ENCODE measurements at places on chromosomes 11 and 22.

- no peak for DNase-seq
Measured at GRCh38 chr11:65718964-65719492, 1.6 kb downstream of the RNASEH2C start.

GRCh38 chr11:57368106-57368844, 12.7 kb downstream of the PRG3 start:
- no peak for DNase-seq

DNA sequence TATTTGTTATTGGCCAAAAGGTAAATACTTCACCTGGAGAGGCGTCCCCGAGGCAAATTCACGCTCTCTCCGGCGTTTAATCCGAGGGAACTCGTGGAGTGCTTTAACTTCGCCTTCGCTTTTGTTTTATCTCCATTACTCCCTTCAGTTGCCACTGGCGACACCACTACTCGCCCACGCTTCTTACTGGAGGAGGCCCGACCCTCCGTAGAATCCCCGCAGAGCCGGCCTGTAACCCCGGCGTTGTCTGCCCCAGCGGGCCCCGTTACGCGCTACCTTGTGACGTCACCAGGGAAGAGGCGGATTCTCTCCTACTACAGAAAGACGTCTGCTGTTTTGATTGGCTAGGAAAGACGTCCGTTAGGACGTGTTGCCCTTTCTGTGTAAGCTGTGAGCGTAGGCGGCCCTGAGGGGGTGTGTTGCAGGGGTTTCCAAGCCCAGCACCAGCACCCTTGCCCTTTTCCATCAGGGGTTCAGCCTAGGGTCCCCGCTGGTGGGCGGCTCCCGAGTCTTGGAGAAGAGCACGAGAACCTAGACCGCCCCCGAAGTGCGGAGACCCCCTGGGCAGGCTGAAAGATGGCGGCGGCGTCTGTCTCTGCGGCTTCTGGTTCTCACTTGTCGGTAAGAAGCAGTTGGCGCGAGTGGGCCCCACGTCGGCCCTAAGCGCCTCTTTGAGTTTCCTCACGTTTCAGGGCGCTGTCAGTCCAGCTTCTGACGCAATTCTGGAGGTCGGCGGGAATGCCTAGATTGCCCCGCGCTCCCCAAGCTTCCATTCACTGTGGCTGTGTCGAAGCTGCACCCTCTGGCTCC, at the start of gene CEP57:
CEP57 (plus strand) TSS at position 376 of the 810 bp plus-strand sequence; CDS start at position 577, 201 bp downstream.
- DNase-seq: peak; percentile 97

DNA sequence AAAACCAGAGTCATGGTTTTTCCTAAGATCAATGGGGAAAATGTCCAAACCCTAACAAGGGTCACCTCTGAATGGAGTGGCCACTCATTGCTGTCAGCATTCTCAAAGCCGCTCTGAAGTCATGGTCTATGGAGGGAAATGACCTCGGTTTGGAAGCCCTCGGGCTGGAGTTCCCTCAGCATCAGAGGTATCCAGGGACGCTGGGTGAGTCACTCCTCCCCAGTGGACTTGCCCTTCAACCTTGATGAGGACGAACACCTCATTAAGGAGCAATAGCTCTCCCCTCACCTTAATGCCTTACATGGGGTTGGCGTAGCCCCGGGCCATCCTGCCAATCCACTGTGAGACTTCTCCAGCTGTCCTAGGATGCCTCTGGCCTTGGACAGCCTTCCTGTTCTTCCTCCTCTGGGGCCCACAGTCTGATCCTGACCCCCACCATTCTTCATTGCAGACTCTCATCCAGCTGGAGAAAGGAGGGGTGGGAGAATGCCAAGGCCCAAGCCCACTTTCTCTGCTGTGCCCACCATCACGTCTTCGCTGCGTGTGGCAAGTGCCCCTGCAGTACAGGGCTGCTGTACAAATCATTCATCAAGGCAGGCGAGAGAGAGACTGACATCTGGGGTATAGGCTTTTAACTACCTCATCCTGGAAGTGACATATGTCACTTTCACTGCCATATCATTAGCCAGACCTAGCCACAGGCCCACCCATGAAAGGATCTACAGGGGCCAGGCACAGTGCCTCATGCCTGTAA, 25.4 kb upstream of the MYH9 start:
- no peak for DNase-seq

DNA sequence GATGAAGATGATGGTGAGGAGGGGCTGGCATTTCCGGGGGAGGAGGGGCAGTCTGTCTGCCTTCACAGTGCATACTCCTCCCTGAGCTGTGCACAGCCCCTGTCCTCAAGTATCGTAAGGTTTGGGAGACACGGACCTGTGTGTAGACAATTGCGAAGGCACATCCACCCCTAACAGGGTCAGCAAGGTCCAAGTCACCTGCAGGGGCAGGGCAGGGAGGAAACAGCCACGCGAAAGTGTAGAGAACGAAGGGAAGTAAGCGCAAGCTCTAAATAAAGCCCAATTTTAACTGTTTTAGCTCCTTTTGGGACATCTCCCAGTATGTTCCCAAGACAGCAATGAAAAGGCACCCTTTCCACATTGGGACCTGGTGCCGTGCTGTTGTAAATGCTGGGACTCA, 448.2 kb downstream of the TBC1D22A start:
- no peak for DNase-seq

DNA sequence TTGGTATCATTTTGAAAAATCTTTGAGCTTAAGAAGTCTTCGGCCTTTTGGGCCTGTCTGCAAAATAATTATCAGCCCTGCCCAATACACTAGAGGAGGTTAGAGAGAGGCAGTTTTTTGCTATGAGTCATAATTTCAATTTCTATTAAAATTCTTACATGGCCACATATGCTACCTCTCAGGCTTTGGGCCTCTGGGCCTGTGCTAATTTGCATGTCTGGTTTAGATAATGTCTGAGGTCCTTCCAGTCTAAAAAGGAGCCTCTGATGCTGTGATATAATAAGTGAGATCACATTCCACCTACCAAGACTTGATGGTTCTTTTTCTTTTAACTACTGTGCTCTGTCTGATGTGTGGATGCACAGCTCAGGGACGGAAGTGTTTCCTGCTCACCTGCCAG, 70.8 kb downstream of the KCNJ1 start:
- DNase-seq: no peak

DNA sequence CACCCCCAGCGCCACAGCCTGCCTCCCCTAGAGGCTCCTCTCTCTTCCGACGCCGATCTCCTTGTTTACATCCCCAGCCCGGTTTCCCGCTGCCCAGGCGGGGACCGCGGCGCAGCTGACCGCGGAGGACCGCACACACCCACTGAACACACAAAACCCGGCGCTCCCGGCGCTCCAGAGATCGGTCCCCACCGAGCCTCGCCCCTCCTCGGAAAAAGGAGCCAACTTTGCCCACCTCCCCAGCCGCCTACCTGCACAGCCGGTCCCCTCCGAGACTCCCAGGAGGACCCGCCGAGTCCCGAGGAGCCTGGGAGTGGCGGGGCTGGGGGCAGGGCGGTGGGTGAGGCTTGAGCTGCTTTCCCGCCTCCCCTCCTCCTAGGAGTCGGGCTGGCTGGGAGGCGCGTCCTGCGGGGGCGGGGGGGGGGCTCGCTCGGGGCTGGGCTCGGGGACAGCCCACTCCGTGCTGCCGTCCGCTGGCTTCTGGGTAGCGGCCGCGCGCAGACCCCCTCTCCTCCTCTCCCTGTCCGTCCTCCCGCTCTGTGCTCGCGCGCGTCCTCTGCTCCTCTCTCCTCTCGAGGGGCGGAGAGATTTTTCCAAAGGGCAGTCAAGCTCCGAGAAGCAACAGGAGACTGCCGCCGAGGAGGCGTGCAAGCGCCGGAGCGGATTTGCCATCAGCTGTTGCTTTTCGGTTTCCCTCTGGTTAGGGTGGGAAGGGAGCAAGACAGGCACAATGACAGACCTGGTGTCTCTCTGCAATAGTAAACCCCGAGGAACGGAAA, at the start of gene FXYD6:
FXYD6 (minus strand) TSS at position 318 of the 779 bp plus-strand sequence. CDS start 33,882 bp downstream, outside the sequence.
- DNase-seq: peak; percentile 5

DNA sequence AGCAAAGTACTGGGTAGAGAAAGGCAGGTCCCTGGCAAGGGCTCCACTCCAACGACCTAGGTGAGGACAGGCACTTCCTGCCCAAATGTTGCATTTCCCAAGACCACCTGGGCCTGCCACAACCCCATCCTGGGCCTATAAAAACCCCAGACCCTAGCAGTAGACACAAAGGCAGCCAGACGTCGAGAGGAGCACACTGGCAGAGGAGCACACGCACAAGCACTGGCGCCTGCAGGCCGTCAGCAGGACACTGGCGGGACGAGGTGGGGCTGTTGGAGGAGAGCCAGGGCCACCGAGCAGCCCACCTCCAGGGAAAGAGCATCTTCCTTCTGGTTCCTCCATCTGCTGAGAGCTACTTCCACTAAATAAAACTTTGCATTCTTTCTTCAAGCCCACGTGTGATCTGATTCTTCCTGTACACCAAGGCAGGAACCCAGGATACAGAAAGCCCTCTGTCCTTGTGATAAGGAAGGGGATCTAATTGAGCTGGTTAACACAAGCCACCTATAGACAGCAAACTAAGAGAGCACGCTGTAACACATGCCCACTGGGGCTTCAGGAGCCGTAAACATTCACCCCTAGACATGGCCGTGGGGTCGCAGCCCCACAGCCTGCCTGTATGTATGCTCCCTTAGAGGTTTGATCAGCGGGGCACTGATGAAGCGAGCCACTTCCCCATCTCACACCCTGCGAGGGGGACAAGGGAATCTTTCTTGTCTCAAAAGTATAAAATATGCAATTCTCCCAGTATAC, 89.7 kb upstream of the MTMR2 start:
- DNase-seq: no peak

DNA sequence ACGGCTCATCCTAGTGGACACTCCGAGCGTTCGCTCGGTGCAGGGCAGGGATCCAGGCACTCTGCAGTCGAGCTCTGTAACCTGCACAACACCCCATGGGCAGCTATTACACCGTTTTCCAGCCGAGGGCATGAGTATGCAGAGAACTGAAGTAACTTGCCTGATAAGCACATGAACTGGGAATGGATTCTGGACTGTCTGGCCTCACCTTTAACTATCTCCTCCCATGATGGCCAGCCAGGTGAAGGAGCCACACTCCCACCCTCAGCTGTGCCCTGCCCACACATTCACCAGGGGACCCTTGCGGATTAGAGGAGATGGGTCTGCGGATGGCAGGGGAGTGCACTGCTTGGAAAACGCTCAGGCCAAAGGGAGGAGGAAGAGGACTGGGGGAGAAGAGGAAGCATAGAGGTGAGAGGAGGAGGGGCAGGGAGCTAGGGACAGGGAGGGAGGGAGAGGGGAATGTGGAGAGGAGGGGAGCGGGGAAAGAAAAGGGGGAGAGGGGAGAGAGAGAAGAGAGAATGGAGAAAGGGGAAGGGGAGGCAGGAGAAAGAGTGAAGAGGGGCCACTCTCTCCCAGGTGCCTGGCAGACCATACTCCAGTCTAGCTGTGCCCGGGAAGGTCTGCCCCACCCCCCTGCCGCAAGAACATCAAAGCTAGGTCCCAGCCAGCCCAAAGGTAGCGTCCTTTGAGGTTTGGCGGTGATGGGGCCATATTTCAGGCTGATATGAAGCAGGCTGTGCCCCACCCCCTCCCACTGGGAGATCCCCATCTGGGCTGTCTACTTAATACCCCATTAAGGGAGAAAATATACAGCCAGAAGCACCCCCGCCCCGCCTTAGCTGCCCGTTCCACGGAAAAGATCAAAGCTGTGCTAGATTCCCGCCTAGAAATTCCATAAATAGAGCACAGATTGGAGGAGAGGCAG, 33.2 kb upstream of the TCF20 start:
- no peak for DNase-seq

- DNase-seq: no peak
Measured at GRCh38 chr11:110379936-110380335, 49.8 kb upstream of the FDX1 start.

GRCh38 chr11:74196781-74197486, 25.8 kb downstream of the PPME1 start:
- no peak for DNase-seq

DNA sequence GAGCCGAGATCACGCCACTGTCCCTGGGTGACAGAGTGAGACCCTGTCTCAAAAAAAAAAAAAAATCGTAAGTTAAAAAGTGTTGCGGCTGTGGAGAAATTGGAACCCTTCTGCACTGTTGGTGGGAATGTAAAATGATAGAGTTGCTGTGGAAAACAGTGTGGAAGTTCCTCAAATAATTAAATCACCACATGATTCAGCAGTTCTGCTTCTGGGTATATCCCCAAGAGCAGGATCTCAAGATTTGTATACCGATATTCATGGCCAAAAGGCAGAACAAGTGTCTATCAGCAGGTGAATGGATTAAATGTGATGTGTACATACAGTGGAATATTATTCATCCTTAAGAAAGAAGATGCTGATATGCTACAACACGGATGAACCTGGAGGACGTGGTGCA, 3.8 kb downstream of the SELENOO start:
- no peak for DNase-seq

DNA sequence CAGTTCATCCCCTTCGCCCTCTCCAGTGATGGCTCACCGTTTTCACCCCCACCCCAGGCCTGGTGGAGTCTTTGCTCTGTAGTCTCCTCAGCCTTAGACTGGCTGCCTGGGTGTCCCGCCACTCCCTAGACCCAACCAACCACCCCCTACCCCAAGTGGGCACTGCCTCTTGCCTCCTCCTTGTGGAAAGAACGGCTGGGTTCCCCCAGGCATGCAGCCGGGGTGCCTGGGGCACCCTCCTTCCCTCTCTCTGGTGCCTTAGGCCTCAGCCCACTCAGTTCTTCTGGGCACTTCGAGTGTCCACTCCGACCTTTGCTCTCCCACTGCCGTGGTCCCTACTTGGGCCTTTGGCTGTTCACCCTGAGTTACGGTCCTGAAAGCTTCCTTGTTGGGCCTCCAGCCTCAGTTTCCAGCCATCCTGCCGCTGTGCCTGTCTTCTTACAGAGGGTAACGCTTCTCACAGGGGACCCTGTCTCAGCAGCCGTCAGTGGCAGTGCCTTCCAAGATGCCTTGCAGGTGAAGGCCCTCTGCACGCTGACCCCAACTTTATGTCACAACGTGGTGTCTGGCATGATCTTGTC, 3.1 kb downstream of the GRIK4 start:
- no peak for DNase-seq

DNA sequence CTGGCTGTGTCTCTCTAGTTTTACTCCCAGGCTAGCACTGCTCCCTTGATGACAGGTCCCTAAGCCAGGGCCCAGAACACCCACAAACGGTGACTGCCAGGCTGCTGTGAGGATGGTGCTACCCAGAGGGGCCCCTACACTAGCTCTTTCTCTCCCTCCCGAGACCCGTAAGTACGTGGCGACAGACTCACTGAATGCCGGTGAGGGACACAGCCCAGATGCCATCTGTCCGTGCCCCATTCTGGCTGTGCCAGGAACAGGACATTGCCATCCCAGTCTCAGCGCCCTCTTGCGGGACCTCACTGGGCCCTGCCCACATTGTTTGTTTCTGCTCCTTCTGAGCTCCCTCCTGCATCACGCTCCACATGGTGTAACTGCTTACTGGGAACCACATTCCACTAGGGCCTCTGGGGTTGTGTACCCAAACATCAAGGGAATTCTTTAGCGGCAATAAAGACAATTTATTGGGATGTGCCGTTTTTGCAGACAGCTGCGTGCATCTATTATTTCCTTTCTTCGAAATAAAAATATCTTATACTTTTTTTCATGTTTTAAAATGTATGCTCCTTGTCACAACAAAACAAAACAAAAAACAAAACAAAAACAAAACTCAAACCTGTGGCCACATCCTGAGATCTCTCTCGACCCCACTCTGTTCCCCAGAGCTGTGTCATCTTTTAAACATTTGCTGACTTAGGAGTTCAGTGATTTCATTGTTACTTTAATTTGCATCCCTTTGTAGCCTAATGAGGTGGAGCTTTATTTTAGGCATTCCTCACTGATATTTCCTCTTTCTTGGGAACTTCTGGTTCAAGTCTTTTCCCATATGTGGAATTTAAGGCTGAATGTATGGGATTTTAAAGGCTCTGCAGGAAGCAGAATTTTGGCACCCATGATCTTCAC, 4.4 kb upstream of the TPCN2 start:
- peak; percentile 97 for DNase-seq

GRCh38 chr11:9263840-9264315, 1.3 kb downstream of the DENND5A start:
- no peak for DNase-seq

GRCh38 chr22:35681454-35682052, 33.3 kb downstream of the APOL6 start:
- DNase-seq: no peak
